Endodermal cell (in vitro differentiated cells): ENCODE measurements at places on chromosomes 4 and X. TPM values are rescaled to one million over a fixed set of nuclear protein-coding genes. Genes with fewer than 3 reads are reported as not detected.

PAQR3 gene
- total RNA-seq: 22.8 to 37.3 TPM (median 36.4 TPM) in 3 replicates

MTMR8 gene
- 3.2 to 4.1 TPM (median 4.0 TPM) in 3 replicates for total RNA-seq

MND1 gene
- total RNA-seq: 15.4 and 17.1 TPM in 2 replicates

ARHGAP4 gene
- 52.8 and 65.0 TPM in 2 replicates for total RNA-seq

FBXL5 gene
- total RNA-seq: 59.7 and 60.3 TPM in 2 replicates

PPP4R3C gene
- not detected in 3 replicates for total RNA-seq

DDIT4L gene
- 19.6 to 21.9 TPM (median 19.7 TPM) in 3 replicates for total RNA-seq

TMPRSS11F gene
- total RNA-seq: not detected in 2 replicates

GRCh38 chr4:10740891-10741620 lies 56.5 kb upstream of the CLNK start:
- no peaks in the 10 kb centered on the region for H3K4me1 ChIP-seq
- no peak overlapping the region for H3K27ac ChIP-seq
- H3K27me3 ChIP-seq: no peaks in the 10 kb centered on the region

GRCh38 chr4:159227378-159227777 lies 124.5 kb downstream of the RAPGEF2 start:
- no peaks in the 10 kb centered on the region for H3K27me3 ChIP-seq
- DNase-seq: no peak
- peaks cover 8% of the 10 kb centered on the region for H3K4me1 ChIP-seq
- H3K4me3 ChIP-seq: no peak overlapping the region
- no peaks in the 10 kb centered on the region for H3K36me3 ChIP-seq

GRCh38 chr4:25258980-25259578 lies 25.2 kb downstream of the PI4K2B start:
- H3K27me3 ChIP-seq: no peaks in the 10 kb centered on the region
- H3K27ac ChIP-seq: no peak overlapping the region
- no peak for DNase-seq

GRCh38 chr4:55330241-55330640 lies 15.8 kb upstream of the SRD5A3 start:
- no peak overlapping the region for H3K4me3 ChIP-seq
- H3K4me1 ChIP-seq: no peaks in the 10 kb centered on the region
- H3K27ac ChIP-seq: no peak overlapping the region
- H3K36me3 ChIP-seq: no peaks in the 10 kb centered on the region
- DNase-seq: no peak

- no peaks in the 10 kb centered on the region for H3K27me3 ChIP-seq
- no peak overlapping the region for H3K4me3 ChIP-seq
- peaks cover under 1% of the 10 kb centered on the region for H3K36me3 ChIP-seq
- no peak overlapping the region for H3K27ac ChIP-seq
Measured at GRCh38 chr4:151296227-151296626, 19.3 kb downstream of the PRSS48 start.

GRCh38 chrX:72110051-72110875 lies 21.5 kb downstream of the RTL5 start:
- DNase-seq: peak; percentile 28
- peaks cover 5% of the 10 kb centered on the region for H3K4me1 ChIP-seq
- no peak overlapping the region for H3K27ac ChIP-seq
- no peaks in the 10 kb centered on the region for H3K36me3 ChIP-seq

- no peaks in the 10 kb centered on the region for H3K4me1 ChIP-seq
- no peak overlapping the region for H3K27ac ChIP-seq
- H3K4me3 ChIP-seq: no peak overlapping the region
Measured at GRCh38 chr4:40559585-40560465, 69.8 kb downstream of the RBM47 start.

DNA sequence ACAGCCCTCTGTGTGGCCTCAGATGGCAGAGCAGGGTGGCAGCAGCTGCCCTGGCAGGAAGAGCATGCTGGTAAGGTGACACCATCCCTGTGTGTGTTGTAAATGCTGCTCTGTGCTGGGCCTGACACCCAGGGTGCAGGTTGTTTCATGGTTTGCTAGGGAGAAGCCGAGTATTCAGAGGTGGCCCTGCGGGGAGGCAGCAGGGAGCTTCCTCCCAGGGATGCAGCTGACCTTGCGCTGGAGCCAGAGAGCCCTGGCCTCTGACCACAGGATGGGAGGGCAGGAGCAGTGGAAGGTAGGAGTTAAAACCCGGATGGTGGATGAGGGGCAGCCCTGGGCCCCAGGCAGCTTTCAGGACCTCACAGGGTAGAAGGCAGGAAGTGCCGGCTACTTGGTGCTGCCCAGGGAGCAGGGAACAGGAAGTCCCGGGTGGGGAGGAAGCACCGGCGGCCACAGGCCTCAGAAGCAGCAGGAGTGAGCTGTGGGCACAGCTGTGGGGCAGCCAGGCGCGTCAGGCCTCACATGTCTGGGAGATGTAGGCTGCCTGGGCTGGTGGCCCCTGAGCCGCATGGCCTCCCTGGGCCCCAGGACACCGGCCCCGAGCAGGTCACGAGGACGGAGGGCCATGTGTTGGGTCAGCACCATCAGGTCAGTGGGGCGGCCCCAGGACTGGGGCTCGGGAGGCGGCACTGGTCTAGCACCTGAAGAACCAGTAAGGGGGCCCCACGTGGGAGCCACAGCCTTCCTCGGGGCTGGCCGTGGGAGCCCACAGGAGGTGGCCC lies 19.1 kb downstream of the SH3BP2 start:
- H3K27ac ChIP-seq: no peak overlapping the region
- no peaks in the 10 kb centered on the region for H3K27me3 ChIP-seq
- H3K4me3 ChIP-seq: no peak overlapping the region
- no peaks in the 10 kb centered on the region for H3K4me1 ChIP-seq
- DNase-seq: peak; percentile 84

DNA sequence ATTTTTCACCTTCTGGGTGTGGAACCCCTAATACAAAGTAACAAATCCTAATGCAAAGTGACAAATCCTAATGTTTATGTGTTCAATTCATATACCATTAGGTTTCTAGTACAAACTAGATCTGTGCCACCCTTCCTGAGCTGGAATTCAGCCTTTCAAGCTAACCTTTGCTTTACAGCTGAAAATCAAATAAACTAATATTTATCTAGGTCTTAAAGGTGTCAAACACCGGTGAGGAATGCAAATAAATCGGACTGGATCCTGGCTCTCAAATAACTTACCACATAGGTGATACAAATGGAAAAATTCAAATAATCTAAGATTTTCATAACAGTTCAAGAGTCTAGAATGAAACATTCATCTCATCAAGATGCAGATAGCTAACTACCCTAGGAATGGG lies 11.6 kb downstream of the IRF2 start:
- H3K36me3 ChIP-seq: no peaks in the 10 kb centered on the region
- no peak overlapping the region for H3K4me3 ChIP-seq
- no peaks in the 10 kb centered on the region for H3K27me3 ChIP-seq
- H3K27ac ChIP-seq: no peak overlapping the region

DNA sequence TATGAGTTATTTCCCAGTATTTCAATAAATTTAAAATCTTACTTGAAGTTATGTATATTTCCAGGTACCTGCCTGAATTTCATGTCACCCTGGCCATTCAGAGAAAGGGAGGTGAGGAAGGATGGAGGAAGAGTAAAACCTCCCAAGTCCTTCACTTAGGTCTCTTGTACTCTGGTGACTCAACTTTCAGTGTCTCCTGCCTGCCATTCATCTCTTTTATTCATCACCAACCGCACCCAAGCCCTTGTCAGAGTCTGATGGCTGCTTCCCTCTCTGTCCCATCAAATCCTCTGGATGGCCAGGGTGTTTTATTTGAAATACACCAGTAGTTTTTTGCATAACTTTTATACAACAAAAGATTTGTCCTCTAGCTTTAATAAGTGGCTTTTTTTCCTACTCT lies 17.8 kb downstream of the TMPRSS11E start:
- no peak for DNase-seq
- H3K27ac ChIP-seq: no peak overlapping the region
- no peaks in the 10 kb centered on the region for H3K27me3 ChIP-seq
- no peak overlapping the region for H3K4me3 ChIP-seq

- H3K27me3 ChIP-seq: peaks cover 45% of the 10 kb centered on the region
- H3K4me1 ChIP-seq: no peaks in the 10 kb centered on the region
- DNase-seq: peak; percentile 60
- H3K27ac ChIP-seq: no peak overlapping the region
- no peaks in the 10 kb centered on the region for H3K36me3 ChIP-seq
Measured at GRCh38 chr4:6473264-6474052, 1.0 kb upstream of the PPP2R2C start.
